Foreskin melanocyte (primary cell): ENCODE measurements at places on chromosomes 13 and 19.
A peak's percentile ranks its signal among the peaks of the same experiment; 100 is the strongest.

- no peak for DNase-seq
These were observed 203.9 kb downstream of the SHISA2 start for GRCh38 chr13:25847635-25848626.

DNA sequence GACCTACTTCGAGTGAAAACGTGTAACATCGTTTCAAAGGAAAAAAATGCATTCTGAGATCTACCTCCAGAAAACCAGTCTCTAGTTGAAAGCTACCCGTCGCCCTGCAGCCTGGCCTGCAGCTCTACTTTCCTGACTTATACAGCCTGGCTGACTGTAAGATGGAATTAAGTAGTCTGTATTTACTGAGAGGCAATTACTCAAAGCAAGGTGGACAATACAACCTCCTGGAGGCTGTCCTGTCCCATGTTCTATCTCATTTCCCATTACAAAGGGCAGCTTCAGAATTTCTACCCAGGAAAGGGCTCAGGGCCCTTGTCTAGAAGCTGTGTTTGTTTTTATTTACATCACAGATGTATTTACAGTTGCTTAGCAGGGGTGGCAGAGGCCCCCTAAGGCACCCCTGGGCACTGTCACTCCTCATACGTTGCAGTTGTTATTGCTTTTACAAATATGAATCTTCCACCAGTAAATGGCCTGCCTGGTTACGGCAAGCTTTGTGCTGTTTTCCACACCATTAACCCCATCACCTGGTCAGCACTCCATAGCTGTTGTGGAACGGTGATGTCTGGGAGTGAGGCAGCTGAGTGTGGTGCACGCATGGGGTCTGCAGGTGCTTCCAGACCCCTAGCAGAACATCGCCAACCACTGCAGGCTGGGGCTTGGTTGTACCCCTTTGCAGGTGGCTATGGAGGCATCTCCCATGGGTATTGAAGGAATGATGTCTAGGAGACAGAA is 46.3 kb upstream of the MTIF3 start:
- DNase-seq, result no peak

DNA sequence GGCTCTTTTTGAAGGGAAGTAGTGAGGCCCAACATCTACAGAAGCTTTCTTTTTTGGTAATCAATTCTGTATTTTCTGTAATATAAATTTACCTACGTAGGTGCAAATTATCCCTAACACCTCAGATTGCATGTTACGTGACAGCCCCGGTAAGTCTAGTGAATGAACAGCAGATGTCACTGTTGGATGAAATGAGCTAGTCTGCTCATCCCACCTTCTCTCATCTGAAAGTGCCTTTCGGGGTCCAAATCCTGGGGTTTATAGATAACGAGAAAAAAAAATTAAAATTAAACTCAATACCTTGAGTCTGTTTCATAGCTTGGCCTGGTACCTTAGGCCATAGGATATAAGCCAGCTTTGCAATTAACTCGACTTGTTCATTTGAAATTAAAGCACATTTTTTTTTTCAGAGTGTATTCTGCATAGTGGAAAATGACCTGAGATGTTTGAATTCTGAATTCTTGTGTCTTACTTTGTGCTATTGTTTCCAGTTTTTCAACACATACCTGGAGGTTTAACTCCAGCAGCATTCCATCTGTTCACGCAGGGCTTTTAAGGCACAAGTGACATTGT is 548.2 kb downstream of the GPC5 start:
- DNase-seq, result no peak

DNA sequence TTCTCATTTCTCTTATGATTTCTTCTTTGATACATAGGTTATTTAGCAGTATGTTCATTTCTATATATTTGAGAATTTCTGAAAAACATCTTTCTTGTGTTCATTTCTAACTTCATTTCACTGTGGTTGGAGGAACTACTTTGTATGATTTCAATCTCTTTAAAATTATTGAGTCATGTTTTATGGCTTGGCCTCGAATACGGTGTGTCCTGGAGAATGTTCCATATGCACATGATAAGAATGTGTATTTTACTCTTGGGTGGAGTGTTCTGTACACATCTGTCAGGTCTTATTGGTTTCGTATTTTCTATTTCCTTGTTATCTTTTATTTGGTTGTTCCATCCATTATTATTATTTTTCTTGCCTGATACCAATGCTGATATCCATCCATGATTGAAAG is 22.9 kb downstream of the DNM2 start:
- DNase-seq, result no peak

- DNase-seq, result peak; percentile 48
These were observed 496.7 kb downstream of the EFNB2 start for GRCh38 chr13:106038752-106039151.

DNA sequence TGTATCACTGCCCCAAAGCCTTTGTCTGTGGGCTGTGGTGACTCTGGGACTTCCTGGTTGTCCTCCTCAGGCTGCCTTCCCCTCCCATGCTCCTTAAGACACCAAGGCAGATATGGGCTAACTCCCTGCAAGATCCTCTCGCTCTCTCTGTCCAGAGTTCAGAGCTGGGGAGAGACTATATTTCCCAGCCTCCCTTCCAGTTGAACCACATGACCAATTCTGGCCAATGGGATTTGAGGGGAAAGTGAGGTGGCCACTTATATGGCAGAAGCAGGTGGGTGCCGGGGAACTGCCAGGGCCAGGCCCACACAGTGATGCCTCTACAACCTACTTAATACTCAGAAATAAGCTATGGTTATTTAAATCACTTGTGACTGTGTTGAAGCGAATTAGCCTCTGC is 16.2 kb upstream of the ANGPTL8 start:
- DNase-seq, result no peak

GRCh38 chr19:47673426-47673825 is 39.8 kb upstream of the EHD2 start:
- no peak for DNase-seq

DNA sequence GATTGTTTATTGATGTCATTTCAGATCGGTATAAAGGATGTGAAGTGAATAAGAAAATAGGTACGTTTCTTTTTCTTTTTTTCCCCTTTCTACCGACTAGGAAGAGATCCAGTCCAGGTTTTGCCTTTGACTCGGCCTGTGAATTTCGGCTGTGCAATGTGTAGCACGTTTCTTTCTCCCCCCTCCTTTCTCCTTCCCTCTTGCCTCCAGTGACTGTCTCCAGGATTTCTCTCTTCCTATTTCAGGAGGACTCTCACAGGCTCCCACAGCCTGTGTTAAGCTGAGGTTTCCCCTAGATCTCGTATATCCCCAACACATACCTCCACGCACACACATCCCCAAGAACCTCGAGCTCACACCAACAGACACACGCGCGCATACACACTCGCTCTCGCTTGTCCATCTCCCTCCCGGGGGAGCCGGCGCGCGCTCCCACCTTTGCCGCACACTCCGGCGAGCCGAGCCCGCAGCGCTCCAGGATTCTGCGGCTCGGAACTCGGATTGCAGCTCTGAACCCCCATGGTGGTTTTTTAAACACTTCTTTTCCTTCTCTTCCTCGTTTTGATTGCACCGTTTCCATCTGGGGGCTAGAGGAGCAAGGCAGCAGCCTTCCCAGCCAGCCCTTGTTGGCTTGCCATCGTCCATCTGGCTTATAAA is at the start of gene GPC6:
Gene GPC6 (plus strand): TSS at position 185 of the 657 bp plus-strand sequence.
- no peak for DNase-seq

GRCh38 chr19:13865571-13866462 is 11.1 kb upstream of the NANOS3 start:
- DNase-seq, result no peak

DNA sequence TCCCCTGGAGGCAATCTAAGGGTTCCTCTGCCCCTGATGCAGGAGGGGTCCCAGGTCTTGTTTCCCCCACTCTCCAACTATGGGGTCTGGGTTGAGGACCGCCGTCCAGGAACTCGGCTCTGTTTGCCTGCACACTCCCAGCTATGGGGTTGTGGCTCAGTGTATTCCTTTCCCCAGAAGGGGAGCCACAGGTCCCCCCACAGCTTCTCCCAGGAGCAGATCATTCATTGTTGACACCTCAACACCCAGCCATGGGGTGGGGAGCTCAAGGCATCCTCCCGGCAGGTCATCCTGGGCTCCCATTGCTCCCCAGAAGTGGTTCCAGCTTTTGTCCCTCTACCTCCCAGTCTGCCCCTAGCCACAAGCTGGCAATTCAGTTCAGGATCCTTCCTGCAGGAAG is 975 bp downstream of the ZNF358 start:
- DNase-seq, result no peak

GRCh38 chr13:111186305-111186935 is 71.3 kb downstream of the ARHGEF7 start:
- no peak for DNase-seq

- no peak for DNase-seq
These were observed 231.9 kb downstream of the KLF12 start for GRCh38 chr13:73902296-73902695.

- DNase-seq, result no peak
These were observed 30.2 kb downstream of the TMTC4 start for GRCh38 chr13:100644371-100644770.

GRCh38 chr13:50236898-50237318 is 221.7 kb downstream of the KCNRG start:
- no peak for DNase-seq

DNA sequence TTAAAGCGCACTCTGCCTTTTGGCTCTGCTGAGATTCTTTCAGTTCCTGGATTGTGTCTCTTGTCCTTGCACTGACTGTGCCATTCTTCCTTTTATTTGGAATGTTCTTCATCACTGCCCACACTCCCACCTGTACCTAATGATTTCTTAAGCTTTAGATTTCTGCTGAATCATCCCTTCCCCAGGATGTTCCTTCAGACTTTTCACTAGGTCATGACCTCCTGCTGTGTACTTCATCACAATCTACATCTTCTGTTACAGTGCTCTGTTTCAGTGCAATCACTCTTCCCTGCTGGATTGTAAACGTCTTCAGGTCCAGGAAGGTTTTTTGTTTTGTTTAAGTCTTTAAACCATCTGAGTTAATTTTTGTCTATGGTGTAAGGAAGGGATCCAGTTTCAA is 281.0 kb downstream of the ATP8A2 start:
- no peak for DNase-seq

GRCh38 chr13:48412881-48413351 is at the start of gene LPAR6:
LPAR6 (minus strand) TSS chr13:48413113; CDS start chr13:48412423, 690 bp downstream.
- DNase-seq, result no peak

DNA sequence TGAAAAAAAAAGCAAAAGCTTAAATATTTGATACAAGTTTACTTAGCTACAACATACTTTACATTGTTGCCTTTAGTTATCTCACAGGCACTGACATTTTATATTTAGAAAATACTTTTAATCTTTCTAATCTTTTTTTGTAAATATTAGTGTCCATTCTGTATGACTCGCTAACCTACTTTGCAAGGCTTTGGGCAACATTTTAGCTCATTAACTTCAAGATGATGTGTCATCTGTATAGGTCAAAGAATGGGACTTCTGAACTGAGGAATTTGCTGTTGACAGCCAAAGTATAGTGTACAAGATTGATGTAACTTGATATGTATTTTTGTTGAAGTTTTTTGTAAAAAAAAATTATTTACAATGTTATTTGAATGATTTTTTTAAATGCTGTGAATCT is 2.7 kb upstream of the C1QTNF9 start:
- DNase-seq, result no peak

DNA sequence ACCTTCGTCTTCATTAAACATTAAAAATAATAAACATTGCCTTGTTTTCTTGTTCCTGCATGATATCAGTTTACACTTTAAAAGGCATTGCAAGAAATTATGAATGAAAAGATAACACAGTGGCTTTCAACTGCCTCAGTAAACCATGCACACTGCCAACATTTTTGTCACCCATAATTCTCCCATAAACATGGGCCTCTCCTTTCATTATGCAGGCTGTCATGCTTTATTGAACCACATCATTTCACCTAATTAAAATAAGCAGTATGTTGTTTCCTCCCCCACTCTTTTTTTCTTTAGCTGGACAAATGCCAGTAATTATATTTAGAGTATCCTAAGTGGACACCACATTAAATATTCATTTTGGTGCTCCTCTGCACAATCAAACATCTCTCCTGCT is 1566.5 kb upstream of the SLC10A2 start:
- no peak for DNase-seq

DNA sequence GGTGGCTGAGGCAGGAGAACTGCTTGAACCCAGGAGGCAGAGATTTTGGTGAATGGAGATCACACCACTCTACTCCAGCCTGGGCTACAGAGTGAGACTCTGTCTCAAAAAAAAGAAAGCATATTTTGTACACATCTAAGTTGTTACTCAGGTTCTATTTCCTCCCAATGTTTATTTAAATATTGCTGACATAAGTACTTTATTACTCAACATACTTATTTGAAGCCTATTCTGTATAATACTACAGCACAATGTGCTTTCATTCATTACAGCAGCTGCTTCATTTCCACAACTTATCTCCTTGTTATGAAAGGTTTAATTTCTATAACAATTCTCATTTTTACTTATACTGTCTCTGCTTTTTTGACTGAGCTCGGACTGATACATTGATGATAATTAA is 495.7 kb downstream of the SLITRK1 start:
- no peak for DNase-seq

DNA sequence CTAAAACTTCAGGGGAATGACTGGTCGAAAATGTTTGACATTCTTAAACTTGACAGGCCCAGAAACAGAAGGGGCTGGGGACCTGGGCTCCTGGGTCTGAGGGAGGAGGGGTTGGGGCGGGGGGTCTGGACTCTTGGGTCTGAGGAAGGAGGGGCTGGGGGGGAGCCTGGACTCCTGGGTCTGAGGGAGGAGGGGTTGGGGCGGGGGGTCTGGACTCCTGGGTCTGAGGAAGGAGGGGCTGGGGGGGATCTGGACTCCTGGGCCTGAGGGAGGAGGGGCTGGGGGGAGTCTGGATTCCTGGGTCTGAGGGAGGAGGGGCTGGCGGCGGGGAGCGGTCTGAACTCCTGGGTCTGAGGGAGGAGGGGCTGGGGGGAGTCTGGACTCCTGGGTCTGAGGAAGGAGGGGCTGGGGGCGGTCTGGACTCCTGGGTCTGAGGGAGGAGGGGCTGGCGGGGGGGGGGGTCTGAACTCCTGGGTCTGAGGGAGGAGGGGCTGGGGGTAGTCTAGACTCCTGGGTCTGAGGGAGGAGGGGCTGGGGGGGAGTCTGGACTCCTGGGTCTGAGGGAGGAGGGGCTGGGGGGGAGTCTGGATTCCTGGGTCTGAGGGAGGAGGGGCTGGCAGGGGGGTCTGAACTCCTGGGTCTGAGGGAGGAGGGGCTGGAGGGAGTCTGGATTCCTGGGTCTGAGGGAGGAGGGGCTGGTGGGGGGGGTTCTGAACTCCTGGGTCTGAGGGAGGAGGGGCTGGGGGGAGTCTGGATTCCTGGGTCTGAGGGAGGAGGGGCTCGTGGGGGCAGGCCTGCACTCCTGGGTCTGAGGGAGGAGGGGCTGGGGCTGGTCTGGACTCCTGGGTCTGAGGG is 5.5 kb upstream of the KLK6 start:
- no peak for DNase-seq

- no peak for DNase-seq
These were observed 39.9 kb downstream of the STARD13 start for GRCh38 chr13:33245505-33246158.

GRCh38 chr19:36041831-36042230 is 9.2 kb upstream of the CLIP3 start:
- peak; percentile 32 for DNase-seq

DNA sequence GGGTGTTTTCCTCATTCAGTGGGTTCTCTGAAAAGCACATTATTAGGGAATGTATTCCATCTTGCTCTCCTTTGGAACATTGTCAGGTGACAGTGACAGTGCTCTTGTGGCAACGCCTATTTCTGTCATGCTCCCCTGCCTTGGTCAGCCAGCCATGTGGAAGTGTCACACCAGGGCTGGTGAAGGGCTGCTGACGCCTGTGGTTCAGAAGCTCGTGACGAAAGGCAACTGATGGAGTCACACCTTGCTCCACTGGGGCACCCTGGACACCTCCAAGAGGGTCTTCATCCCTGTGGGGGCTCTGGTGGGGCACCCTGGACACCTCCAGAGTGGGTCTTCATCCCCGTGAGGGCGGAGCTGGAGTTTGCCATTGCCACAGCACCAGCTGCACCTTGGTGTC is 68.9 kb upstream of the GPR183 start:
- DNase-seq, result no peak

GRCh38 chr13:45861322-45861721 is 9.8 kb upstream of the SIAH3 start:
- DNase-seq, result no peak
